ENCODE measurements at places on chromosomes 4 and X.

GRCh38 chr4:141486375-141486997 is 149.9 kb upstream of the IL15 start:
- no peak for DNase-seq

- no peak for DNase-seq
Measured at GRCh38 chrX:53256446-53257041, 24.8 kb downstream of the IQSEC2 start.

- DNase-seq, result no peak
Measured at GRCh38 chr4:112735474-112735951, 98.6 kb downstream of the LARP7 start.

DNA sequence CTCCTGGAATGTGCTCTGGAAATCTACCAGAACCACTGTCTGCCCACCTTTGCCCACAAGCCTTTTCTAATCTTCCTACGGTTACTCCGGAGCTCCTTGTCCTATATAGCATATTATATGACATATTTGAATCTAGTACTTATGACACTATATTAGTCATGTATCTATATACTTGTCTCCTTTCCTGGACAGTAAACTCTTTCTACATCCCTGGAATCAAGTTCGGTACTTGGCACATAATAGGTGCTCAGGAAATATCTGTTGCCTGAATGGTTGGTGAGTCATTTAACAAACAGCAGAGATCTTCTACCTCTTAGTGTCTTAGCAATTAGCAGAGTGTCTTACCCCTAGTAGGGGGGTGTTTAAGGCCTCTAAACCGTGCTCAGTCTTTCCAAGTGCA is 123.6 kb downstream of the RELL1 start:
- no peak for DNase-seq

DNA sequence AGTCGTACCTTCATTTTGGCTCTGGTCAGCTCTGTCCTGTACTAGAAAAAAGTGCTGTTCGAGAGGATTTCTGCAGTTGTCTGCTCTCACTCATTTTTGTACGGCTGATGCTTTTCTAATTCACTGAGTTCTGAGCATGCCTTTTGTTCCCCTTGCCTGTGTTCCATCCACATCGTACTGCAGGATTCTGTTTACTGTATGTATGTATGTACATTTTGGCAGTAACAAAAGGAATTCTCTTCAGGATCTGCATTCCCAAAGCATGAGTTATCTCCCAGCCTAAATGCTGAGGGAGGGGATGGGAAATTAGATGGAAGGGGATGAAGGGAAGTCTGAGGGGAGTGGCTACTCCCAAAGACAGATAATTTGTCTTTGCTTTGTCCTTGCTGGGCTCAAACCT is 87.6 kb downstream of the GBA3 start:
- DNase-seq, result no peak

Data from head of caudate nucleus (tissue), 42 donors.